ENCODE measurements at places on chromosomes 11 and 22.

- no peak for DNase-seq
Observed at GRCh38 chr11:59899532-59899931, 20.9 kb downstream of the OOSP3 start.

DNA sequence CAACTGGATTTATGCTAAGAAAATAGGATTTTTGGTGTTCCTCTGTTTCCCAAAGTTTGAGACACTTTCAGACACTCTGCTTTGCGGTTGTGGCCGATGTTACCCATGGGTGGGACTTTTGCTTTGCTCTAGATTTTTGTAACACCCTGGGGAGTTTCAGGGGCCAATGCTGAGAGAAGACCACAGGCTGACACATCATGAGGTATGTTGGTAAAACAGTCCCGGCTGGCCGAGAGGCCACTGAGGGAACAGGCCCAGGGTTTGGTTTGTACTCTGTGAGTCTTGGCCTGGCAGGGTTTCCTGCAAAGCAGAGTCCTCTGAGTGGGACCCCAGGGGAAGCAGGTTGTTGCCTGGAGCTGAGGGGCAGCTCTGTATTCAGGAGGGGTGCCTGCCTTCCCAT is 78.5 kb upstream of the PITPNB start:
- no peak for DNase-seq

GRCh38 chr11:59151761-59152160 is 9.1 kb downstream of the FAM111A start:
- no peak for DNase-seq

DNA sequence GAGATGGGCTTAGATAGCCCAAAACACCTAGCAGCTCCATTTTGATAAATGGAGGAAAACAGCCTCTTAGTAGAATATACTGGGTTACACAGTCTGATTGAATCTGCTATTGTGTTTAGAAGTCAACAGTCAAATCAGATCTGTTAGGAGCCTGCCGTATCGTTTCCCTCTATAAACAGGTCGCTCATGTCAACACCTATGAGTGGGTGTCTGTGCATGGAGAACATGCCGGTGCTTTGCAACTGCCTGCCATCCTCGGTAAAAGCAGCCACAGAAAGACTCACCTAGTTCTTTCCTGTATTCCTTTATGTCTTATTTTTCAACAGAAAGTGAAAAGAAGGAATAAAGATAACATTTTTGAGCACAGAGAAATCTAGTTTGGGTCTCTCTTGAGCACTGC is 99.4 kb downstream of the ETS1 start:
- no peak for DNase-seq

DNA sequence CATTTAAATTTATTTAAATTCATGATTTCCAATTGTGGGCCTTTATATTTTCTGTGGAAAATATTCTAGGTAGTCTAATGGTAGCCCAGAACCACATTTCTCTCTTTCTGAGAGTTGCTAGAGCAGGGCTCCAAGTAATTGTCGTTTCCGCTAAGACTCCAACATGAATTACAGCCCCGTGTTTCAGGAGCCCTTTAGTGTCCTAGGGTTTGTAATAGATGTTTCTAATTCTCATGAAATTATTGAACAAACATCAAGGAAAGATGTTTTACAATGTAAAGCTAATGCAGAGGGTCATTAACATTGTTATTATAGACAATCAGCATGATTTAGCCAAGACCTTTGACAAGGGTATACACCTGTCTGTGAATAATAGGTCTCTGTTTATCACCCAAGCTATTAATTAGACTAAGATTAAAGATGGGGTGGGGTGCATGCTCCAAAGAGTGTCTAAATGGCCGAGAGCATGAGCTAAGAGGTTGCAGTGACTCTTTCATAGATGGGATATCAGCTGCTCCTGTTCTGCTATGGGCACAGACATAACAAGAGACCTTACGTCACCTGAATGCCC is 81.8 kb upstream of the NTM start:
- no peak for DNase-seq

DNA sequence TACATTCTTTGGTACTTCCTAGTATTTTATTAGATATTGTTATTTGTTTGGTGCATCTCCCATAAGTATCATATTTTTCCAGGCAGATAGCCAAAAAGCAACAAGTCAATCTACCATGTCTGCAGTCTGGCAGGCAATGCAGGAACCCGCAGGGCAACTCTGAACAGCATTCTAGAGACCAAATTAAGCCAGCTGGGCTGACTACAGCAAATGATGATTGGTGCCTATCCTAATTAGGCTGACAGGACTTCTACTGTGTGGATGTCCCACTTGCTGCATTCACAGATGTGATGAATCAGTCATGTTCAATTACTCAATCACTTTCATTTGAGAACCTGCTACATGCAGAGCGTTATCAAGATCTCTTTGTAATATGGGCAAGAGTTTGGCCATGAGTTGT is 40.3 kb upstream of the AMOTL1 start:
- no peak for DNase-seq

- peak; percentile 86 for DNase-seq
Observed at GRCh38 chr11:95147364-95147905, 57.8 kb downstream of the ENDOD1 start.

GRCh38 chr11:62373464-62374119 is 36.3 kb downstream of the ASRGL1 start:
- DNase-seq = no peak

GRCh38 chr11:17828311-17828751 is 93.8 kb downstream of the KCNC1 start:
- no peak for DNase-seq

- no peak for DNase-seq
Observed at GRCh38 chr22:34055525-34056200, 135.4 kb upstream of the LARGE1 start.

DNA sequence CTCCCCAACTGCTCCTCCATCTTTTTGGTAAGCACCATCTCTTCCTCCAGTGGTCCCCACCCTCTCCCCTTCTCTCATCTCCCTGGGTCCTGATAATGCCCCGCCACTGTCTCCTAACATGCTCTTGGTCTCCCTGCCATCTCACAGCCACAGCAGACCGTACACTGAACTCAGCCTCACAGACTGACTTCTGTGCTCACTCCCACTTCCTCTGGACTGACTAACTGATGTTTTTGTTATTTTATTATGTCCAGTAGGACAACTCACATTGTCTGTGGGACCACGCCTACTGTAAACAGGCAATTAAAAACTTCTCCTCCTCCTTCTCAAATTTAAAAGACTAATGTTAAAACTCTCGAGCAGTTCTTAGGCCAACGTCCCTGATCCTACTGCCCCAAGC is 2.6 kb upstream of the GNAZ start:
- no peak for DNase-seq

GRCh38 chr11:110505528-110506284 is 76.0 kb downstream of the FDX1 start:
- no peak for DNase-seq

DNA sequence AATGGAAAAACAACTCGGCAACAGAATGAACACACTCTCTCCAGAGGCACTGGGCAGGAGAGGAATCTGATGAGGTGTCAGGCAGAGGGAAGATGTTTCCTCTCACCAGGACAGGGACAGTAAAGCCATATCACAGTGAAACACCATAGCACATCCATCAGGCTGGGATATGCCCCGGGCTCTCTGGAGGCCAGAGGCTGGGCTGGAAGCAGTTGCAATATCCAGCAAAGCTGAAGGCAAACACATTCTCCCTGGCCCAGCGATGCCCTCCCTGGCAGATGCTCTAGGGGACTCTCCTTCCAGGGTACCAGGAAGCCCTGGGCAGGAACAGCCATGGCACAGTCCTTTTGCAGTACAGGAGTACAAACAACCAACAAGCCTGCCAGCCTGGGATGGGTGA is 11.1 kb downstream of the RSPH14 start:
- no peak for DNase-seq

DNA sequence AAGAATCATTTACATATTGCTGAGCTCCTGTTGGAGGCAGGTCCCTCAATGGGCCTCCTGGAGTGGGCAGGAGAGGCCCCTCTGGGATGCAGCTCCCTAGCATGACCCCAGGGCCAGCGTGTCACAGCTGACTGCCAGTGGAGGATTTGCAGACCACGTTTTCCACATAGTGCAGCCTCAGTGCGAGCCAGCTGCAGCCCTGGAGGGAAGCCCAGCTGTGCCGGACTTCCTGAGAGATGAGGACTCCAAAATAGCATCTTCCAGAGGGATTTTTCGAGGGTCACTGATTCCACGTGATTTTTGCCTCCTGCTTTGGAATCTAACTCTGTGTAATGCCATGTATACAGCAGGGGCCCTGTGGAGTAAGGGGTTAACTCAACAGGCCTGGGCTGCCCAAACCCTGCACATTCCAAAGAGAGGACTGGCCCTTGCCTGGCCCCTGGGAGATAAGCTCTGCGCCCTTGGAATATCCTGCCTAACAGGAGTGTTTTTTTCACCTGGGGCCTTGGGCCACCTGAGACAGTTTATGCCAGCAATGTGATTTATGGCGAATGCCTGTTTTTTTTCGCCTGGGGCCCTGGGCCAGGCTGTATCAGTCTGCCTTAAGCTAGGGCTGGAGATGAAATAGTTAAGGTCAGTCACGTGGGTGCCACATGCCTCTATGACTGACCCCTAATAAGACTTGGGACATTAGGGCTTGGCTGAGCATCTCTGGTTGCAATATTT is 47.4 kb downstream of the RPS6KA4 start:
- DNase-seq = no peak

DNA sequence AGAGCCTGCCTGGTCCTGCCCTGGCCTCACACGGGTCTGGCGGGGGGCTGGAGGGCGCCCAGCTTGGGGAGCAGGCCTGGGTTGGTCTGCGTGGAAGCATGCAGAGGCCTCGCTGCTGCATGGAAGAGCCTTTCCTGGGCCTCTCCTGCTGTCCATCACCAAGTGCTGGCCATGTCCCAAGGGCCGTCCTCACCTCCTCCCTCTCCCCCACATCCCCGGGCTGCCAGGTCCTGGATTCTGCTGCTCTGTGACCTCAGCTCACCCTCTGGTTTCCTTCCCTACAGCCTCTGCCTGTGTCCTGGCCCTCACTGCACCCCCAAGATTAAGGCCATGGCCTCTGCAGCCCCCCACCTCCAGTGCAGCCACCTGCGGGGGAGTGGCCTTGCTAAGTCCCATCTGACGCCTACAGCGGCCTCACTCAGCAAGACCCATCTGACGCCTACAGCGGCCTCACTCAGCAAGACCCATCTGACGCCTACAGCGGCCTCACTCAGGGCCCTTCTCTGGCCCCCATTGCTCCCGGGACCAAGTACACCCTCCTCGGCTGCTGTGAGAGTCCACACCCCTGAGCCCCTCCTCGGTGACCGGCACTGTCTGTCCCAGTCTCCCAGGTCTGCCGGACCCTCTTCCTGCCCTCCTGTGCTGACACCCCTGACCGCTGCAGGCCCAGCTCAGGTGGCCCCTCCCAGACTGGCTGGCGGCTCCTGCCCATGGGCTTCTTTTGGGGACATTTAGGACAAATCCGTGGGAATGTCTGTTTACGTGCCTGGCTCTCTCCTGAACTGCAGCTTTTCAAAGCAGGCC is 119.5 kb upstream of the B3GAT1 start:
- DNase-seq = no peak

- DNase-seq = no peak
Observed at GRCh38 chr22:48639896-48640748, 1187.6 kb downstream of the BRD1 start.

DNA sequence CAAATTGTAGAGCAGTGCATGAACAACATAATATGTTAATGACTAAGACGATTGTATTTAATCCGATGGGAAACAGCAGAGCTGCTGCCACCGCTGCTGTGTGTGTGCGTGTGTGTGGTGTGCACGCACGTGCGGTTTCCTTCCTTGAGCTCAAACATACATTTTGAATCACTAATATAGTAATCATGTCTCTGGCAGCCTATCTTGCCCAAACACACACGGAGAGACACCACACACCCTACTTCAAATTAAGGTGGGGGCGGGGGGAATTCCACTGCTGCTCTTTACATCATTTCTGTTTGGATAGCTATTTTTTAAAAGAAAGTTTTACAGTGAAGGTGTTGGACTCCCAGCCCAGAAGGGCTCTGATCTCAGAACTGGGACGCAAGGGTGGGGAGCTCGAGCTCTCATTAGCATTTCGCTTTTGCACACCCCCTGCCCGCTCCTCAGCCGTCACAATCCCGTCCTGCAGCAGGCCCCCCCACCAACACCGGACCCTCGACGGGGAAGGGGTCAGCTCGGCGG is 651 bp upstream of the FAM83F start:
- DNase-seq = peak; percentile 20

DNA sequence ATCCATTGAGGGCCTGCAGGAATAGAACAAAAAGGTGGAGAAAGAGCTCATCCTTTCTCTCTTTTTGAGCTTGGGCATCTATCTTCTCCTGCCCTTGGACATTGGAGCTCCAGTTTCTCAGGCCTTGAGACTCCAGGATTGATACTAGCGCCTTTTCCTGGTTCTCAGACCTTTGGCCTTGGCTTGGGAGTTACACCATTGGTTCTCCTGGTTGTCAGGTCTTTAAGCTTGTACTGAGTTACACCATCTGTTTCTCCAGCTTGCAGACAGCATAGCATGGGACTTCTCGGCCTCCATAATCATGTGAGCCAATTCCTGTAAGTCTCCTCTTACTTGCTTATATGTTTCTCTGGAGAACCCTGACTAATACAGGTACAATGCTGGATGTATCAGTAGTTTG is 72.6 kb downstream of the GRK3 start:
- no peak for DNase-seq

Data from fibroblast of skin of left quadriceps (primary cell).